ENCODE measurements at places on chromosomes 5 and 9.
A peak's percentile ranks its signal among the peaks of the same experiment; 100 is the strongest.

GRCh38 chr9:126113756-126114408 lies 212.7 kb upstream of the MVB12B start:
- DNase-seq: no peak

- DNase-seq: no peak
These were observed 7.0 kb upstream of the MRNIP start for GRCh38 chr5:179865491-179866240.

- no peak for DNase-seq
These were observed 7.8 kb downstream of the HSD17B3 start for GRCh38 chr9:96294159-96294545.

DNA sequence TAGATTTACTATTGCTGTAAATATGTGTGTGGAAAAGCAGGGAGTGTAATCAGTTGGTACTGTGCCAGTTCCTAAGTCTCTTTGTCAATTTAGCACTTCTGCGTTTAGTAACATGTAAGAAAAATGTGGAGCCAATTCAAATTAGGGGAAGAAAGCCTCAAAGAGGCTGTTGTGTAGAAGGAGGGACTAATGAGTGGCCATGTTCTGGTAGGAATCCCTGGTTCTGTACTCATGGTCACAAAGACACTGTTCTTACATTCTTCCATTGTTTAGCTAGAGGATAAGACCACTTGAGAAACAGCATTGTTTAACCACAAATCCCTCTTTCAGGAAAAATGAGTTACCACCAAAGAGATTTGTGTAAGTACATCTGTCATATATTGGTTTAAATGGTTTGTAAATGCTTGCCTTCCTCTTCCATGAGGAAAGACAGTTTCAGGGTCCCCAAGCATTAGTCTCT lies 14.9 kb downstream of the ARHGEF28 start:
- no peak for DNase-seq

- peak; percentile 68 for DNase-seq
These were observed at the start of gene RASGEF1C for GRCh38 chr5:180209137-180209581. RASGEF1C (minus strand) TSS chr5:180209211; CDS start chr5:180138052, 71,159 bp downstream.

GRCh38 chr9:119588874-119589744 lies 219.9 kb upstream of the BRINP1 start:
- DNase-seq: no peak

DNA sequence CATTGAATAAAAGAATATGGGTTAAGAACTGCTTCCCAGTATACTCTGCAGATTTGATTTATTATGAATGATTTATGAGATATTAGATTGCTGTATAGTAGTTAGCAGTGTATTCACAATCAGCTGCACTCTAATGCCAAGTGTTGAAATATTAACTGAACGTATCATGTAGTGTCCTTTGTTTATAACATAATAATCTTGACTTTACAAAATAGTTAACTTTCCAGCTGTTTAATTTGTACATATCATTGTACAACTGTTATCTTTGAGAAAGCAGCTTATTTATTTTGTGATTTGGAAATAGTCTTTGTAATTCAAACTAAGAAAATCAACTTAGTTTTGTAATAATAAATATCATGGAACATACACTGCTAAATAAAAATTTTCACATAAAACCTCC lies 219.5 kb downstream of the RANBP17 start:
- no peak for DNase-seq

GRCh38 chr5:124419531-124419930 lies 326.9 kb downstream of the ZNF608 start:
- no peak for DNase-seq
